ENCODE measurements at places on chromosomes 1 and 21. TPM values are rescaled to one million over a fixed set of nuclear protein-coding genes. Genes with fewer than 3 reads are reported as not detected.

DNA sequence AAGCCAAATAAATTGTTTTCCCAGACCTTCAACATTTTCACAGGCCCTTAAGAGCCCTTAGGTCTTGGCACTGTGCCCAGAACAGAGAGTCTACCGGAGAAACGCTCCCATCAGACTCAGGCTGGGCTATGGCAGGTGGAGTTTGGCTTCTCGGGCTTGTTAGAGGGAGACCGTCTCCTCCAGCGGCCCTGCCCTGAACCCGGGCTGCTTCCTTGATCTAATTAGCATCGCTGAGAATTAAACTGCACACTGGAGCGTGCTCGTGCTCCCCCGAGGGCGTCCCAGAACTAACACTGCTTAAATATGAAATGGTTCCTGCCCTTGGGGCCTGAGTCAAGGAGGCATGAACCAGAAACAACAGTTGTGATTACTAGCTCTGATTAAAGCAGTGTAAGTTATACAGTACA is 634.4 kb downstream of the MATN1 start:
- DNase-seq = no peak

DNA sequence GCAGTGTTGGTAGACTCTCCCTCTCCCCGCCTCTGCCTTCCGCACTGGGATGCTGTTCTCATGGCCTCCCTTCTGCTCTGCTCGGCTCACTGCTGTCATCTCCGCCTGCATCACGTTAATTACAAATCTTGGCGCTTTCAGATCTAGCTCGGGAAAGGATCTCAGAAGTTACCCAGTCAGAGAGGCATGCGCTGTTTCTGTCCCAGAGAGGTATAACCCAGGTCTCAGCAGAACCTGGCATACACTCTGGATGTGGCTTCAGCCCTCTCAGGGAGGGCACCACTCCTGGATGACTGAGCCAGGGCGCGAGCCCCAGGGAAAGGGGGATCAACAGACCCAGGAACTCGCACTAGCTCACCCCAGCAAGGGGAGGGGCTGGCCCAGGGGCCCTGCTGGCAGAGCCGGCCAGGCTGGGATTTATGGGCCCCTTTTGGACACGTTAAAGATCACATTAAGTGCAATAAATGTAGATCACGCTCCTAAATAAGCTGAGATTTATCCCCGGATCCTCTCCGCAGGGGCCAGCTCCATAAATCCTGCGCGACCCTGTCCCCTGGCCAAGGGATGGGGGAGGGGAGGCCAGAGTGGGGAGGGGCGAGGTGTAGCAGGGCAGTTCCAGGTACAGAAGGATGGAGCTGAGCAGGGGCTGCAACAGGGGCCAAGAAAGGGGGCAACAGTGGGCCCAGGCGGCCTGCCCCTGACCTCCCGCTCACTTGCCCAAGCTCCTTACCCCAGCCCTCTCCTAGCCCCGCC is 101.3 kb upstream of the ZBTB40 start:
- DNase-seq = no peak

DNA sequence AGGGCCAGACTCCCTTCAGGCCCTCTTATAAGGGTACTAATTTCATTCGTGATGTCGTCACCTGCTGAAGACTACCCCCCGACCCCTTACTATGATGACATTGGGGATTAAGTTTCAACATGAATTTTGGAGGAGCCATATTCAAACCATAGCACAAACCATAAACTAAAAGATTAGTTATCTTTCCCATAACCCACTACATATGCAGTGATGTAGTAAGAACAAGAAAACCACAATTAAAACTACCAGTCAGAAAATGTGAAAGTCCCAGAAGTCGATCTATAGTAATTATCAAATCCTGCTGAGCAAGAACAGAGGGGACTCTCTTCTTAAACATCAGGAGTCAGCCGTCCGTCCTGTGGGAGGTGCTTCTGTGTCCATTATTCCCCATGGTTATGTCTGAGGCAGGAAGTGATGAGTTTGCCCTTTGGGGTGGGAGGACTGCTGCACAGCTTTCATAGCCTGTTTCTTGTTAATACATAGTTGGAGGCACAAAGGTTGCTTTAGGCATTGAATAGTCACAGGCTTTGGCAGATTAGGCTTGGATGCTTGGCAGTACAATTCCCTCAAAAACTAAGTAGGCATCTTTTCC is 35.9 kb upstream of the PTGFRN start:
- no peak for DNase-seq

- no peak for DNase-seq
Observed at GRCh38 chr1:206757524-206758266, 12.9 kb upstream of the IL19 start.

DNA sequence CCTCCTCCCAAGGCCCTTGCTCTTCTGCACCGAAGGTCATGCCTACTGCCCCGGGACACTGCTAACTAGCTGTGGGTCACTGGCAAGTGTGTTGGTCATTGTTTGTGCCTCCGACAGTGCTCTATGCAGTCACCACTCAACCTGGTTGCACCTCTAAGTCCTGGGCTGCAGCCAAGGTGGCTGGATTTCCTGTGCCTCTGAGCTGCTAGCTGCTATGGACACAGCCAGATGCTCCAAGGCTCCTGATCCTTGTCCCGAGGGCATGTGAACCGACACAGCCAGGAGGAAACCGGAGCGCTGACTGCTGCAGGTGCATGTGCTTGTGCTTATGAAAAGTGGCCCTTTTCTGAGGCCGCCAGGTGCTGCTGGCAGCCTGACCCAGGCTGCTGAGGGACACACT is 14.7 kb upstream of the SPOCD1 start:
- no peak for DNase-seq

The TP73 gene
- polyA plus RNA-seq = not detected

The USH2A gene
- polyA plus RNA-seq = 0.01 TPM

The SPATA46 gene
- not detected for polyA plus RNA-seq

The FNDC5 gene
- polyA plus RNA-seq = 1.5 TPM

Data from AG04450 (cell line).